ENCODE measurements at places on chromosomes 5 and 9. TPM values are rescaled to one million over a fixed set of nuclear protein-coding genes. Genes with fewer than 3 reads are reported as not detected.

DNA sequence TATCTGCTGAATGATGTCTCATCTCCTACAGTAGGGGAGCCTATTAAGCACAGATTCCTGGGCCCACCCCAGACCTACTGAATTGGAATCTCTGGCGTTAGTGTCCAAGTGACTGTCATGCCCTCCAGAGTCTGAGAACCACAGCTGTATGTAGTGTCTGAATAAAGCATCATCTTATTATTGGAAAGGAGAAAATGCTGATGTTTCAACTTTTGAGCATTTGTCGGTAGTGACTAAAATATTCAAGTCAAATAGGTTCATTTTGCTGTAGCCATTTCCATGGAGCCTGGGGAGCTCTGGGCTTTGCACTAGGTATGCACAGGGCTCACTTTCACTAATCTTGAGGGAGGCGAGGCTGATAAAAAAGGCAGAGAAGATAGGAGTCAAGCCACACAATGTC is 4.8 kb upstream of the PPARGC1B start:
- peaks cover 13% of the 10 kb centered on the region for H3K4me1 ChIP-seq
- no peaks in the 10 kb centered on the region for H3K36me3 ChIP-seq
- no peak for DNase-seq
- no peaks in the 10 kb centered on the region for H3K27me3 ChIP-seq
- H3K4me3 ChIP-seq, result no peak overlapping the region

DNA sequence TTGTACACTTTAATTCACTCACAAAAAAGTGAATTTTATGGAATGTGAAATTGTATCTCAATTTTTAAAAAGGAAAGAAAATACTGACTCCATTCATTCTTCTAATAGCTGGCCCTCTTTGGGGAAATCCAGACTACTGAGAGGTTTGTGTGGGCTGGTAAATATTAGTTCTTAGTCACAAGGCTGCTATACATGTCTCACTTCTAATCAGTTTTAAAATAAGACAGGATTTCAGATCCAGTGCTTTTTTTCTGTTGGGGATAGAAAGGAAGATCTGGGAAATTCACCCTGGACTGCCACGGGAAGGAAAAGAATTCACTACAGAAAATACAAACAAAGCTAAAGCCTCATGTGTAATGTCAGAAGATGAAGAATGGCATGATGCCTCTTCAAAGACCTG is 32.7 kb upstream of the ADAMTSL1 start:
- no peak overlapping the region for H3K4me3 ChIP-seq
- H3K36me3 ChIP-seq, result no peaks in the 10 kb centered on the region
- peaks cover 27% of the 10 kb centered on the region for H3K27me3 ChIP-seq
- DNase-seq, result no peak
- no peaks in the 10 kb centered on the region for H3K4me1 ChIP-seq

- H3K36me3 ChIP-seq, result no peaks in the 10 kb centered on the region
- no peak for DNase-seq
- no peaks in the 10 kb centered on the region for H3K27me3 ChIP-seq
- no peaks in the 10 kb centered on the region for H3K4me1 ChIP-seq
Observed at GRCh38 chr5:116733991-116734975, 159.7 kb upstream of the SEMA6A start.

SPATA31A3 gene
- total RNA-seq, result not detected

FBXL17 gene
- total RNA-seq, result 3.0 TPM

TNFSF8 gene
- 21.7 TPM for total RNA-seq

Measured in activated CD8-positive, alpha-beta T cell treated with anti-CD3 and anti-CD28 coated beads for 36 hours (primary cell).